ENCODE measurements at places on chromosomes 5 and 9.

DNA sequence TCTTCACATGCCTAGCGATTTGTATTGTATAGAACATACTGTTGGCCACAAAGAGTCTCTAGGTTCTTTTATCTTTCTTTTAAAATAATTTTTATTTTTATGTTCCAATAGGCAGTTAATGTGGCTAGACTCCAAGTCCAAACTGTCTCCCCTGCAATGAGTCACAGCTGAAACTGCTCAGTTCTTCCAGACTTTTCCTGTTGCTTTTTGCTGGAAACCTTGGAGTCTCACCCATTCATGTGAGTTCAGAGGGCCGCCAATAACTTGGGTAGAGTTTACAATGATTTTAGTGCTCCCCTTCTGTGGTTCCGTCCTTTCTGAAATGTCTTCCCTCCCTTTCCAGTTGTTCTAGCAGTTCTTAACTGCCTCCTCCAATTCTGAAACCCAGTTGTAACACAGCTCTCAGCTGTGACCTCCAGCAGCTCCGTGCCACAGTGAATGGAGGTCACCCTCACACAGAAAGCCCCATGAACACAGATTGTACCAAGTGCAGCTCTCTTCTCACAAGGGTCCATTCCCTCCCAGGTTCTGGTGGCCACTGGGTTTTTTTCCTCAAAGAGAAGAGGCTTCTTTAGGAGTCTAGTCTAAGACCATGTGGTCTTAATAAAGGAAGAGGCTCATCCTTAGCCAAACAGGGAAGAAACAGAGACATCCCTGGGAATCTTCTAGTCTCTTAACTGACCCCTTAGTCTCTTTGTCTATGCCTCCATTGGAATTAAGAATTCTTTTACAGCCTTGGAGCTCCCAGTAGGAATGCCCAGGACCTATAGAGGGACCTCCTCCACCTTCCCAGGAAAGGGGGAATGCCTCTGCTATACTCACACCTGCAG, 198.5 kb downstream of the SPOCK1 start:
- no peak for ATAC-seq

- ATAC-seq: no peak
Measured at GRCh38 chr5:143634689-143635088, 177.3 kb upstream of the HMHB1 start.

- ATAC-seq: peak; percentile 88
Measured at GRCh38 chr9:35001803-35002502, 12.4 kb downstream of the DNAJB5 start.

DNA sequence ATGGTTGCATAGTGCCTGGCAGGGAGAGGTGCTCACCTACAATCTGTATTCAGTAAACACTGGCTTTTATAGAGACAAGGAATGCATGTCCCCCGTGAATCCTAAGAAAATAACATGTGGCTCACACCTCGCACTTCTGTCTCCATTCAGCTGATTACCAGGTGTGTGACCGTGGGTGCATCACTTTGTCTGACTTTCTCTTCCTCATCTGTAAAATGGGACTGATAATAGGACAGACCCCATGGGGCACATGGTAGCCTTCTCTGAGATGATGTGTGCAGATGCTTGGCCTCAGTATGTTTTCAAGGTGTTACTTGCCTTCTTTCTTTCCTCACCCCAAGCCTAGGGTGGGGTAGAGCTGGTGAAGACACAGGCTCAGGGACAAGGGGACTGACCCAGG, 6.3 kb downstream of the CXXC5 start:
- no peak for ATAC-seq

DNA sequence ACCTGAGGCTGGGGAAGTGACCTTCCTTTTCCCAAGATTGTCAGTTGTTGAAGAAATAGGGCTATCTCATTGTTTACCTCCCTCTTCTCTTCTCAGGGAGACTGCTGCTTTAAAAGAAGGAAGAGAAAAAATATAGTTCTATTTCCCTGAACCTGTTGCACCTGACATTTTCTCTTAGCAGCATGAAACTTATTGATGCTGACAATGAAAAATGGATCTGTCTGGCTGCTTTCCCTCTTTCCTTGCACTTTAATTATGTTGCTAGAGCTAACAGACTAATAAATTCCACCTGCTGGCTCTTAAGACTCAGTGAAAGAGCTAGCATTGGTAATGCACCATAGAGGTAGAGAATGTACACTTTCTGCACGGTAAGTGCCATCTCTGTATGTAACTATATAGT, 6.2 kb upstream of the CKMT2 start:
- ATAC-seq: no peak

GRCh38 chr9:133701981-133702797, 36.0 kb downstream of the SARDH start:
- ATAC-seq: peak; percentile 88

DNA sequence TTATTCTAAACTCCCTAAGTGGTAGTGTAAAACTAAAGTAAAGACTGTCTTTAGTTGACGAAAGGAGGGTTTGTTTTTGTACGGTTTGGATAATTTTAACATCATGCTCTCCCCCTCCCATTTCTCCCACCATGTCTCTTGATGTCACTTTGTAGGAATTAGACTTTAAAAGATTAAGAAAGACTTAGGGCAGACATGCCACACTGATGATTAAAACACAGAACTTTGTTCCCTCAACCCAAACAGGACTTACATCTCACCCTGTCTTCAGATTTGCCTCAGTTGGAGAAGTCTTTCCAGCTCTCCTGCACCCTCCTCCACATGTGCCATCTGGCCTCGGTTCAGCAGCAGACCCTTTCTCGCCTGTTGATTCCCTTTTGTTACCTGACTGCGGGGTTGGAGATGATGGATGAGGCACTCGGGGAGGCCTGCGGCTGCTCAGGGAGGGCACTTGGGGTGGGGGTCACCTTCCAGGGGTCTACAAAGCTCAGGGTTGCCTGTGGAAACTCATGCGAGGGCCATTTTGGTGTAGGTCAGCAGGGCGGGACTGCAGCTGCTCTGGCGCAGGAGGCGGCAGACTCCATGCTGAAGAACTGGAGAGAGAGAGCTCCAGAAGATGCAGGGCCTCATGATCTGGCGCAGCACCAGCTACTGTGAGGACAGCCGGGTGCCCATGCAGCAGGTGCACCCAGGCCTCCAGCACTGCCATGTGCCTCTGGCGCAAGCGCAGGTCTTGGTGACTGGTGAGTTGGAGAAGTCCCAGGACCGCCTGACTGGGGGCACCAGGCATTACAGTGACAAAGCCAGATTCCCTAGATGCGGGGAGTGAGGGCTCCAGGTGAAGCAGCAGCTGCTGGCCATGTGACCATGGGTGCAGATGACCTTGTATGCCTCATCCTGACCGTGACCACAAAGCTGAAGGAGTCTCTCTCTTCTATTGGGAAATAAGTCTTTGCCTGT, 24.5 kb upstream of the EXOC3 start:
- no peak for ATAC-seq

GRCh38 chr5:52811067-52811749, 23.5 kb downstream of the ITGA1 start:
- no peak for ATAC-seq

DNA sequence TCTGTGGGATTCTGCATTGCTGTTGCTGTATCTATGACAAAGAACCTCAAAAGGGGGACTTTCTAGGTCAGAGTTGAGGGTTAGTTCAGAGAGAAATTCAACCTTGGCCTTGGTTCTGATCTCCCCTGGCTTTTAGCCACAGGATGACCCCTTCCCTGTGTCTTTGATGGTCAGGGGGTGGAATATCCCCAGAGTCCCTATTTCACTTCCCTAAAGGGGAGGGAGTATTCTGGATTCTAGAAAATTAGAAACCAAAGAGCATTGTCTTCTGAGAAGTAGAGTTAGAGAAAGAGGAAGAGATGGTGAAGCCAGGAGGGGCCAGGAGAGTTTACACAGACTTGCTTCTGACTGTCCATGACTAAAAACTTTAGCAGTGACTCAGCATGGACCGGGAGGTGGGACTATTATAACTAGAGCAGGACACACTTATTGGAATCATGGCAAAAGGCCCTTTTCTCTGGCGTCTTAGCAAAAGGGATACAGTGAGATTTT, 56.2 kb upstream of the LPAR1 start:
- no peak for ATAC-seq

DNA sequence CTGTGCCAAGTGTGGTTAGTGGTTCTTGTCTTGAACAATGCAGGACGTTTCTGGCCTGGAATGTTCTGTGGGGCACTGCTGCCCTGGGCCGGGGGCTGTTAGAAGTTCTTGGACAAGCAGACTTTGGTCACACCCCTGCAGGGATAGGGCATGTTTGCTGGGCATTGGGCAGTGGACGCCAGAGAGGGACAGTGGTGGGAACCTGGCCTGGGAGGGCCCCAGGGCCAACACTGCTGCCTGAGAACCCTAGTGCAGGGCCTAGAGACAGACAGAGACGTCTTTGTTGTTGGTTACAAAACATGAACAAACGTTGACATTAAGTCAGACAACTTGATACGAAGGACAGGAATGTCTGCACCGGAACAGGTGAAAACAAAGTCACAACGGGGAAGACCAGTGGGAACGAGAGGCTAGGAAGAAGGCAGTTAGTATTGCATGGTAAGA, 57.0 kb downstream of the WNK2 start:
- ATAC-seq: no peak

DNA sequence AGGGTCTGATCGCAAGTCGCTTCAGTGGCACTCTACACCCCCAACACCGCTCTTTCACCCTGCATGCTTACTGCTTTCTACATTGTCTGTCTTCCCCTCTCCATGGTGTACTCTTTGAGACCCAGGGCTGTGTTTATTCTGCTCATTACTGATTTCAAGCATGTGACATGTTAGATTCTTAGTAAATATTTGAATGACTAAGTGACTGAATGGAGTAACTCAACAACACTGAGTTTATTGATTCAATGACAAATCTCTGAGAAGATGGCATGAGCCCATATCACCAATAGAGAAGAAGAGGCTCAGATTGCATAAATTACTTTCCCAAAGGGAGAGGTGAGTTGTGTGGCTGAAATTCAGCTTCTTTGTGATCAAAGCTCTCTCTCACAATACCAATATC, 89.7 kb upstream of the OSMR start:
- no peak for ATAC-seq

DNA sequence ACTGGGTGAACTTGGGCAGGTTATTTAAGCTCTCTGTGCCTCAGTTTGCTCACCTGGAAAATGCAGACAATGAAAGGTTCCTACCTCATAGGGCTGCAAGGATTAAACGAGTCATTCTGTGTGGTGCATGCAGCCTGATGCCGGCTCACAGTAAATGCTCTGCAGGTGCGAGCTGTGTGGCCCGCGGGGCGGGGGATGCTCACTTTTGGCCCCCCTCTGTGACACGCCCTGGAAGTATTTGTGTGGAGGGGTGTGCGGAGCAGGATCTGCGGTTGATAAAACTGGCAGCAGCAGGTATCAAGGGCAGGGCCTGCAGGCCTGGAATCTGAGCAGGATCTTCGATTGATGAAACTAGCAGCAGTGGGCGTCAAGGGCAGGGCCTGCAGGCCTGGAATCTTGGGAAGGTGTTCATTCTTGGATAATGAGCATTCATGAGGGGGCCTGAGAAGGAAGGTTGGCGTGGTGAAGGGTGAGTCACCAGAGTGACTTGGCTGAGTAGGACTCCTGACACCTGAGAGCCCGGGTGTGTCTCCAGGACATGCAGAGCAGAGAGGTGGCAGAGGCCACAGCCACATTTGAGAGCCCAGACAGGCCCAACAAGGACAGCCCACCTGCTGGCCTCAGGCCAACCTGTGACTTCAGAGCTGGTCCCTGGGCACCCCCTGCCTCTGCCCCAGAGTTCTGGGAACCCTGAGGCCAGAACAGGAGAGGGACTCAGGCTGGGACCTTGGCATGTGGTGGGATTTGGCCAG, 11.9 kb downstream of the UNC5A start:
- ATAC-seq: no peak

DNA sequence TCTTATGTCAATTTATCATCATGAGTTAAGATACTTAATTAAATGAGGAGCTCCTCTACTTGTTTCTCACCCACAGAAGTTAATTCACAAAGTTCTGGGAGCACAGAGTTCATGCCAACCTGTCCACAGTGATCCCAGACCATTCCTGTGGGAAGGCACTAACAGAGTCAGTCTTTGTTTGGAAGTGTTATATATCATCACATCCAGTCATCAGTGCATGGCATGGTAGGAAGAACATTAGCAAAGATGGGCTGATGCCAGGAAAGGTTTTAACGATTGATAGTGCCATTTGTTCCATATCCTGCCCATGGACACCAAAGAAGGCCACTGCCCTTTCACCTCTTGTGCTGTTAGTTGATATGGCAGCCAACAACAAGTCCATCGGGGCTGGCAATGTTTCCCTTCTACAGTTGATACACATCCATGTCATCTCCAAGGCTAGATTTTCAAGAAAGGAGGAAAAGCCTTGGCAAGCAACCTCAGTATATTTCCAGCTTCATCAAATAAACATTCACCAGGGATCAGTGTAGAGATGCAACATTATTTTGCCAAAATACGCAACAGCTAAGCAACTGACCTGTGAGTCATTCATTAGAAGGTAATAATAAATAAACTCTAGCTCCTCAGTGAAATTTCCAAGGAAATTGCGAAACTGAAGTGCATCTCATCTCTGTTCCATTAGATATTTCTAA, 169.6 kb downstream of the RORB start:
- ATAC-seq: no peak

DNA sequence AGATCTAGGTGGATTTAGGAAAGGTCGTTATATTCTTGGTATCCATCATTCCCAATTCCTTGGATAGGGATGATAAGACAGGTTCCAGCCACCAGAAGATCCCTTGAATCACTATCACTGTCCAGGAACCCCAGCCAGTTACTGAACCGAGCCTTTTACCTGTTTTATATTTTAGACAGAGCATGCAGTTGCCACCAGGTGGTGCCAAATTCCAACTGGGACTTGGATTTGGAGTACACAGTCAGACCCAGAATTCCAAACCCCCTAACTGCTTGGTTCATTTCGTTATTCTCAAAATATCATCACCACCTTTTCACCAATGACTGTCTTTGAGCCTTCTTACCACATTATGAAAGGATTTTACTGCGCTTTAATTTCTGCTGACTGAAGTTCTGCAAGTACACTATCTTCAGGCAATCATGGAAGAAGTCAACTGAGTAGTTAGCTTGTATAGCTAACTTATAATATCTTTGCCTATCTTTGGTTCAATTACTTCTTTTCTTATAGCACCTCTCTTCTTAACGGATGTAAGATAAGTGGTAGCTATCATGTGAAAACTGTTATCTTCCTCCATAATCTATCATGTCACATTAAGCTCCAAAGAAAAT, 191.8 kb downstream of the PRR16 start:
- no peak for ATAC-seq

GRCh38 chr5:91177085-91177484, 206.0 kb downstream of the ARRDC3 start:
- no peak for ATAC-seq

- no peak for ATAC-seq
Measured at GRCh38 chr9:7121664-7122063, 363.9 kb downstream of the KDM4C start.

GRCh38 chr5:93346301-93346700, 234.7 kb downstream of the NR2F1-AS1 start:
- no peak for ATAC-seq

- no peak for ATAC-seq
Measured at GRCh38 chr5:151250346-151251000, 2.5 kb upstream of the GM2A start.
